BE2C (cell line): ENCODE measurements at places on chromosomes 7 and 10.

DNA sequence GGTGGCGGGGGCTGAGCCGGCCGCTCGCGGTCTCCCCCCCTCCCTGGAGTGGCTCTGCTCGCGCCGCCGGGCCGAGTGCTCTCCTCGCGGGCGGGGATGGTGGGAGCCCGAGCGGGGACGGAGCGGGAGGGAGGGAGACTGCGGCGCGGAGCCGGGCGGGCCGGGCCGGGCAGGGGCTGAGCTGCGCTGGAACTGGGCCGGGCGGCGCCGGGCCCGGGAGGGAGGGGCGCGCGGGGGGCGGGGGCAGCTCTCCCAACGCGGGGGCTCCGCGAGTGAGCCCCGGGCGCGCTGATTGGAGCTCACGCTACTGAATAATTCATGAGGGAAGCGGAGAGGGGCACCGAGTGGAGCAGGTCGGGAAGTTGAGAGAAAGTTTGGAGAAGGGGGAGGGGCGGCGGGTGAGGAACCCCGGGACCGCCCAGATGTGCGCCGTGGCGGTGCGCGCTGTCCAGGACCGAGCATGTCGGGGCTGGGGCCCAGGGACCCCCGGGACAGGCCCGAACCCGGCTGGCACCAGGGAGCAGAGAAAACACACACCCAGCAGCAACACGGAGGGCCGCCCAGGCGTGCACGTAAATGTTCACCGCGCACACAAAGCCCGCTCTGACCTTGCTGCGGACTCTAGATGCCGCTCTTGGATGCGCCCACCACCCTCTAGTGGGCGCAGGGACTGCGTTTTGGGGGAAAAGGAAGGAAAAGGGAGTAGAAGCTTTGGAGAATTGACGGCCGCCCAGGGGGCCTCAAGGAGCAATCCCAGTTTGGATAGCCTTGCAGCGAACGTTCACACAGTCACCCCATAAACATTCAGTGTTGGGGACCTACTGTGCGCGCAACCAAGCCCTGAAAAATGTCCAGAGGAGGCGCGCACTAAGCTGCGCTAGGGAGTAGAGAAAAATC is at the start of gene EPHB4:
EPHB4 (minus strand) TSS at position 194 of the 897 bp plus-strand sequence. CDS start 493 bp downstream, outside the sequence.
- peak; percentile 59 for DNase-seq

DNA sequence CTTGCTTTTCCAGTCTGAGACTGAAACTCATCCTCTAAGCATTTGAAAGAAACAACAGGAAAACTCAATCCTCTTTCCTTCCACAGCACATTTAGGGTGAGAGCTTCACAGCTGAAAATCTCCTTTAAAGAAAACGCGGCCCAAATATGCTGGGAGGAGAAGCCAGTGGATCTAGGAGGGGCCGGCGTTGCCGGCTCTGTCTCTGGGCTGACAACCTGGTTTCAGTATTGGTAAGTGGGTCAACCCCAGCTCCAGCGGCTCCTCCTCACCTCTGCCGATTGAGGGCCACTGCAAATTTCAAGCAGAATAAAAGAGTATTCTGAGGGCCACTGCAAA is 75.3 kb upstream of the CPXM2 start:
- no peak for DNase-seq

DNA sequence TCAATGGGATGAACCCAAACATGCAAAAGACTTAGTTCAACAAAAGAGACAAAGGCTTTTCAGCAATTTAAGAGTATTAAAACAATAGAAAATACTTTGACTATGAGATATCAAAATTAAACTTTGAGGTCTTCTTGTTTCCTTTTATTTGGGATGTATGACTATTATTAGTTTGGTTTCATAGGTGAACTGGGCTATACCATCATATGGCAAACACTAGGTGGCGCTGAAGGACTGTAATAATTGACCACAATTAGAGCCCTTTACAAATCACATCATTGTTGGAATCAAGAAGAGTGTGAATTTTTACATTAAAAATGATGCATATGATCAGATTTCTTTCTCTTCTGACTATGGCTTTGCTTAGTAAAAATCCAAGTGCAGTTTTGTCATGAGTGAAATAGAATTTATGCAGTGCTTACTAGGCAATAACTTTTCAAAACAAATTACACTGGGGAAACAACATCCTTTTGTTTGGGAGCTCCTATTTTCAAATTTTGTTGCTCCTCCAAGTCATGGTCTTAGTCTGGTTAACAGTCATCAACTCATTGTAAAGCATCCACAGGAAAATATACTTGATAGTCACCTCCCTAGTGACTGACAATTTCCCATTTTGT is 14.7 kb upstream of the NXPH1 start:
- peak; percentile 81 for DNase-seq

DNA sequence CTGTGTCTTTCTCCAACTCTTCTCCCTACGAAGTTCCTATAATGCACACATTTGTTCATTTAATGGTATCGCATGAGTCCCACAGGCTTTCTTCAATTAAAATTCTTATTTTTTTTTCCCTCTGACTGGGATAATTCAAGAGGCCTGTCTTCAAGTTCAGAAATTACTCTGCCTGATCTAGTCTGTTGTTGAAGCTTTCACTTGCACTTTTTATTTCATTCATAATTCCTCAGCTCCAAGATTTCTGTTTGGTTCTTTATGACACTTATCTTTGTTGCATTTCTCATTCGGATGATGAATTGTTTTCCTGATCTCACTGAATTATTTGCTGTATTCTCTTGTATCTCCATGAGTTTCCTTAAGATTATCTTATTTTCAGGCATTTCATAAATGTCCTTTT is 103.9 kb downstream of the RSU1 start:
- DNase-seq = no peak

DNA sequence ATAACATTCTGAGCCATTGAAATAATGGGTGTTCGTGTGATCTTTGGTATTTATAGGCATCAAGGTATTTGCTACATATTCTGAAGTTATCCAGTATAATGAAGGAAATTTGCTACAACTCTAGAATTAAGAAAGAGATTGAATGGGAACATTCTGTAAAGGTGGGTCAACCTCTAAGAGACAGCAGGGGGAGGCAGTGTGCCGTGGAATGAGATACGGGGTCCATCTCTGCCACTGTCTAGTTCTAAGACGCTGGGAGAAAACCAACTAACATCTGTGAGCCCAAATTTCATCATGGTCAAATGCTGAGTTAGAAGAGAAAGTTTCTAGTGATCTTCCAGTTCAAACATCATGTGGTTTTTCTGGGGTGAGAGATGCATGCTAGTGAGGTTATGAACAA is 368.9 kb downstream of the SORCS1 start:
- peak; percentile 71 for DNase-seq

GRCh38 chr10:132946-133898 is 2.0 kb upstream of the ZMYND11 start:
- no peak for DNase-seq

DNA sequence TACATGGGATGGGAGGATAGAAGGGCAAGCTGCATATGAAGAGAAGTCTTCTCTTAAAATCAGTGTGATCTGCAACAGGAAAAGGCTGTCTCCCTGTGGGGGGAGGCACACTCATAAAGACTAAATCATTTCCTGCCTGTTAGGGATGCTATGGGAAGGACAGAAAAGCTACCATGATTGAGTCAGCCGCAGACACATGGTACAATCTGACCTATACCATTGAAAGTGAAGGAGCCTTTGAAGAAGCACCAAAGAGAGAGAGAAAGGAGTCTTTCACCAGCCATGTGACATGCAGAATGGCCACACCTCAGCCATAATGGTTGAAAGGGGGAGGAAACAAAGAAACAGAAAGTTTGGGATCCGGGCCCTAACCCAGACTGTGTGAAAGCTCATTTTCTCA is 29.1 kb downstream of the NUDCD3 start:
- no peak for DNase-seq

GRCh38 chr10:30432622-30433305 is 1.2 kb upstream of the MAP3K8 start:
- no peak for DNase-seq

- DNase-seq = no peak
Observed at GRCh38 chr7:107742678-107743566, 1.0 kb upstream of the CBLL1 start.

GRCh38 chr7:101362334-101363195 is at the start of gene COL26A1:
Gene COL26A1 (plus strand): TSS chr7:101362875. CDS start chr7:101363033, 158 bp downstream.
- DNase-seq = peak; percentile 45

DNA sequence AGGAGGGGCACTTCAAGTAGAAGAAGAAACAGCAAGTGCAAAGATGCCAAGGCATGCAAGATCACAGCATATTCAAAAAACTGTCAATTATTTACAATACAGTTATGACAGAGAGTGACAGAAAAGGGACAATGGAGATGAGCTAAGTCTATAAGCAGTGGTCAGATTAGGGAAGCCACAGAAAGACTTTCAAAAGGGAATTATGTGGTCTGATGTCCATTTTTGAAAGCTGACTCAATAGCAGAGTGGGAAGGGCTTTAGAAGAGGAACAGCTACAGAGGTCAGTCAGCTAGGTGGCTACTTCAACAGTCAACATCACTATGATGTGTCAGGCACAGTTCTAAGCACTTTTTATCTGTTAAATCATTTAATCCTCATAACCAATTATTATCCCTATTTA is 45.2 kb upstream of the SPOCK2 start:
- DNase-seq = no peak

GRCh38 chr10:84217746-84218145 is 7.6 kb downstream of the LRIT2 start:
- DNase-seq = no peak

DNA sequence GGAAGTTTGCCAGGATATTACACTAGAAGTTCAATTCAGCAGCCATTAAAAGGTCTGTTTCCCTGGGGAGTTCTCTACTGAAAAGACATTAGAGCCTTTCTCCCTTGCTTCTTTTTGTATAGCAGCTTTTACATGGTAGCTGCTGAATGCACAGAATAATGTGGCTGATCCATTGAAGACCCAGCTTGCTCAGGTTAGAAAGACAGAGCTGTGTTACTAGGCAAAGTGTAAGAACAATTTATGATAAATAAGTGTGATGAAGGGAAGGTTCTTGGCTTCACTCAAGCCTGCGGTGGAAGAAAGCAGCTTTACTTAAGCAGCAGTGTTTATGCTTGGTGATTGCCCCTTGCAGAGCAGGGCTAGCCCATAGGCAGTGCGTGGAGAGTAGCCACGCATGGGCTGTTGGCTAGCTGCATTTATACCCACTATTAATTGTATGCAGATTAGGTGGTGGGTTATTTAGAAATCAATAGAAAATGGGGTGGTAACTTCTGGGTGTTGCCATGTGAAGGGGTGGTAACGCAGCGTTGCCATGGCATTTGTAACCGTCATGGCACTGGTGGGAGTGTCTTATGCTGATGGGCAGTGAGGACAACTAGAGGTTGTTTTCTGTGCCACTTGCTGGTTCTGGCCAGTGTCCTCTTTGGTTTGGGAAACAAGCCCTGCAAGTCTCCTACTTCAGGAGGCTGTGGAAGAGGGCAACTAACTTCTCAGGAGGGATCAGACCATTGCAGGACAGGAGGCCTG is 942.9 kb downstream of the NRG3 start:
- DNase-seq = no peak

- no peak for DNase-seq
Observed at GRCh38 chr7:139972029-139972428, 90.7 kb downstream of the PARP12 start.

DNA sequence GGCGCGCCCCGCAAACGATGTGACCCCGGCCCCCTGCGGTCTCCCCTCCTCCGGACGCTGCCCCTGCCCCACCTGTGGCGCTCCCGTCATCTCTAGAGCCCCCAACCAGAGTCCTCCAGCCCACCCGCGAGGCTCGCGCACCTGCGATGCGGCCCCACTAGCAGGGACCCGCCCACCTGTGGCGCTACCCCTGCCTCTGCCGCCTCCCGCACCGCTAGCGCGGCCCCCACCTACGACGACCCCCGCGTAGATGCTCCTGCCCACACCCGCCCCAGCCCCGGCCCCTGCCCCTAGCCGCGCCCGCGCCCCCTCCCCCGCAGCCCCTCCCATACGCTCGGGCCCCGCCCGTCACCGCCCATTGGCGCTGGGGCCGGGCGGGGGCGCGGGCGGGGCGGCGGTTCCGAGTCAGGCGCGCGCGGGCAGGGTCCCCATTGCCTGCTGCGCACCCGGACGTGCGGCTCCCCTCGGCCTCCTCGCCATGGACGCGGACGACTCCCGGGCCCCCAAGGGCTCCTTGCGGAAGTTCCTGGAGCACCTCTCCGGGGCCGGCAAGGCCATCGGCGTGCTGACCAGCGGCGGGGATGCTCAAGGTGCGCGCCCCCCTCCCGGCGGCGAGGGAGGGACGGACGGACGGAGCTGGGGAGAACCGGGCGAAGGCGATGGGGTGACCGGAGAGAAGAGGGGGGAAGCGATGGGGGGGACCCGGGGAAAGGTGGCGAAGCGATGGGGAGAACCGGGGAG is at the start of gene PFKP:
PFKP (plus strand) TSS at position 431 of the 741 bp plus-strand sequence; CDS start at position 479, 48 bp downstream.
- DNase-seq = peak; percentile 27

GRCh38 chr10:31961277-31962074 is 32.8 kb upstream of the ARHGAP12 start:
- DNase-seq = peak; percentile 62

GRCh38 chr10:59448616-59449015 is 86.3 kb upstream of the FAM13C start:
- no peak for DNase-seq

DNA sequence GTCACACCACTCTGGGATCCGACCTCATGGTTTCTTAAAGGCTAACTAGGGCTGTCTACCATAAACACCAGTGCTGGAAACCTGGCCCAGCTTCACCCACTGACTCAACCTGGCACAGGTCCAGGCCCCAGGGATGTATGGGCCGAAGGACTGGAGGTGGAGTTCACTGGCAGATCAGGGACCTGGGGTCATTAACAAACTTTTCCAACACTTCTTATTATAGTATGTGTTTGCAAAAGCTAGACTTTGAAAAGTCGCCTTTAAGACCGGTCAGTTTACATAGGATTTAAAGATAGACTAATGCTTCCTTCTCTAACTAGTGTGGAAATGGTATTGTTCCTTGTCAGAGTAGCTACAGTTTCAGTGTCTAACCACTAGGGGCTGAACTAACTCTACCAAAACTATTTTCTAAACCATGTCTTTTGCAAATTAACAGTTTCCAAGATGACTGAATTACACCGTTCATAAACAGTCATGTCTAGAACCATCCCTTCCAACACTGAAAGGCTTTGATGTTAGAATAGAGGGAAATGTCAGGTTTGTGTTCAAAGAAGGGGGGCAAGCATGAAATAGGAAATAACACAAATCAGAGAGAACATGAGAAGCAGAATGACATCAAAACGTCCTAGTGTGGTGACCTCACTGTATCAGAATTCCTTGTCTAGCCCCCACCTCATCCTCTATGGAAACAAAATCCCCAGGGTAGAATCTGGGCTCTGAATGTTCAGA is 29.7 kb downstream of the STN1 start:
- DNase-seq = peak; percentile 85

GRCh38 chr7:135853499-135853898 is 104.9 kb upstream of the FAM180A start:
- no peak for DNase-seq

- DNase-seq = no peak
Observed at GRCh38 chr7:22629056-22629455, 97.9 kb upstream of the IL6 start.

GRCh38 chr10:124745252-124745651 is 1.1 kb upstream of the FAM53B start:
- no peak for DNase-seq

- DNase-seq = no peak
Observed at GRCh38 chr10:28691187-28691694, 13.9 kb downstream of the BAMBI start.

- no peak for DNase-seq
Observed at GRCh38 chr7:1810961-1811849, 141.1 kb downstream of the ELFN1 start.

GRCh38 chr7:157866336-157866924 is 529.6 kb downstream of the DNAJB6 start:
- no peak for DNase-seq

GRCh38 chr10:69685802-69686585 is 55.9 kb downstream of the FAM241B start:
- DNase-seq = peak; percentile 20
